MM.1S (cell line): ENCODE measurements at places on chromosomes 1 and 21.

- DNase-seq, result no peak
Measured at GRCh38 chr1:20212085-20212684, 25.9 kb upstream of the PLA2G2C start.

DNA sequence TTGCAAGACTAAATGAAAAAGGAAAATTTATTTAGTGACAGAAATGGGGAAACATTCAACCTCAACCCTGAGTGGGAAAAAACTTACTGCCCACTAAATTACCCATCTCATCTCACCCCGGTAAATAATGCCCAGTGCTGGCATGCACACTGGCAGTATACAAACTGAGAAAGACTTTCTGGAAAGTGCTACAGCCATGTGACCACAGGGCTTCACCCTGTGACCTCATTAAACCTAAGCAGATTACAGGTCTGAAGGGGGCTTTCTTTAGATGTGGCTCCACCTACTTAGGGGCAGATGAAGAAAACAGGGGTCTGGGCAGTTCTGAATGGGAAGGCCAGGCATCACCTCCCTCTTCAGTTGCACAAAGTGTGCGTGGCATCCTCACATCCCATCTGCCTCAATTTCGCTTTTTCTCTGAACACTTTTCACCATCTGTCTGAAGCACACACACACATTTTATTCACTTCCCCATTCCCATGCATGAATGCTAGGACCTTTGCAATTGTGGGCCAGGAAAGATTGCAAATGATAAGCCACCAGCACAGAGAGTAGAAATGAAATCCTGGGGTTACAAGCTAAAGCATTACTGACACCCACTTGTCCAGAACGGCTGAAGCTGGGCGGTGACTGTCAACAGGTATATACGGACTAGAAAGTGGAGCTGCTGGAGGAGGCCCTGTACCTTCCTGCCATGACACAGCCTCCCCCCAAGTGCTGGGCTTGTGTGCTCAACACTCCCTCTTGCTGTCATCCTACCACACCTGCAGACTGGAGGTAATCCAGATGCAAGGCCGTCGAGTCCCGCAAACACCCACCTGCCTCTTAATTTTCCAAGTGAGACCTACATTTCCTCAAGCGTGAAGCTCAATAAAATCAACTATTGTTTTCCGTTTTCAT lies 2.7 kb downstream of the NADK start:
- DNase-seq, result peak; percentile 21

DNA sequence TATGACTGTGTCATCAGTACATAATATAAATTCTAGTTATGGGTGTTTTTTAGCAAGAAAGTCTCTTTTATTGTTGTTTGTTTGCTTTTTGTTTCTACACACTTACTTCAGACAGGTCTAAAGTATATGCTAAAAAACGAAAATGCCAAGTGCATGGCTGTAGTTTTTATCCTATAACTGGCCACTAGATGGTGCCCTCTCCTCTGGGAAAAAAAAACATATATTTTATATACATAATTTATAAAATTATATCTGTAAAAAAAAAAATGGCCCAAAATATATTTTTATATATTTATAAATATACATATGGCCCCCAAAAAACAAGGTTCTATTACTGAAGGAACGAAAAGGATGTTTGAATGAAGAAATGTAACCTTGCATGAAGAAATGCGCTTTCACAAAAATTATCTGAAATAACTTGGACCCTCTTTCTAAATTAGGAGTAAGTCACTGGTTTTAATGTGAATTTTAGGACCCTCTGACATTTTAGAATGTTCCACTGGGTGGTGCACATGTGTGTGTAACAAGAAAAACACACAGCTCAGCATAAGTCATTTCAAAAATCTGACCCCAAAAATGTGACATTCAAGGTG lies 93.5 kb downstream of the TTLL7 start:
- peak; percentile 8 for DNase-seq

GRCh38 chr21:40770435-40771055 lies 76.4 kb downstream of the DSCAM start:
- DNase-seq, result peak; percentile 81

DNA sequence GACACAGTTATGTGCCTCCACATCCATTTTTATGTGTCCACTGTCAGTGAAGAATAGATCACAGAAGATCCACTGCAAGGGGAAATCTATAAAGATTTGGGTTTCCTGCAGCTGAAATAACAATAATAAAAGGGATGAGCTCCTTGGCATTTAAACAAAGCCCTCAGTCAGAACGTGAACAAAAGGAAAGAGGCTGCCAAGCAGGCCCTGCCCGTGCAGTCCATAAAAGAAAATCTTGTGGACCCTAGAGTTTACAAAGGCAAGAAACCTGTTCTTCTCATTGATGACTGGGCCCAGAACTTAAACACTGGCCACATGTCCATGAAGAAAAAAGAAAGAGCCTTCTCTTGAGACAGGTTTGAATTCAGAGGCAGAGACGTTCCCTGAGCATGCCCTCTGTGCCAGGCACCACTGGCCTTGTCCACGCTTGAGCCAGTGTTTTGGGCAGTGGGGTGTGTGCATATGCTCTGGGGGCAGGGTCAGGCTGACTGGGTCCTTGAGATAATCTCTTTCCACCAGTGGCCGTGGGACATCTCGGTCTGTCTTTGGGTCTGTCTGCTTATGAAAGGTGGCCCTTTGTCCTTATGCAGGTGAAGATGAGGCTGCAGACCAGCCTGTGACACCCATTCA lies 142.7 kb downstream of the HIVEP3 start:
- no peak for DNase-seq

DNA sequence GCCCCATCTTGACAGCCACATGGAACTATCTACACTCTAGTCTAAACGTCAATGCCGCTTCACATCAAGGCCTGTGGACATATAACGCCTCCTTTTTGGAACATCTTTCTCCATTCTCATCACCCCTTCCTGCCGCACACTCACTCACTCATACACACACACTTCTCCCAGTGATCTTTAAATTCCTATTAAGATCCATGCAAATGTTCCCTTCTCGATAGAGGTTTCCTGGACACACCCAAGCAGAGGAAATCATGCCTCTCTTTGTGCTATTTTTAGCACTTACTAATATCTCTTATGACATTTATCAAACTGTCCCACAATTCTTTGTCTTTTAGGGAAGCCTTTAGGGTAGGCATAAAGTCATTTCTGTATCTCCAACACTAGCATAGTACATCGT lies 28.2 kb upstream of the SLAMF9 start:
- DNase-seq, result no peak

DNA sequence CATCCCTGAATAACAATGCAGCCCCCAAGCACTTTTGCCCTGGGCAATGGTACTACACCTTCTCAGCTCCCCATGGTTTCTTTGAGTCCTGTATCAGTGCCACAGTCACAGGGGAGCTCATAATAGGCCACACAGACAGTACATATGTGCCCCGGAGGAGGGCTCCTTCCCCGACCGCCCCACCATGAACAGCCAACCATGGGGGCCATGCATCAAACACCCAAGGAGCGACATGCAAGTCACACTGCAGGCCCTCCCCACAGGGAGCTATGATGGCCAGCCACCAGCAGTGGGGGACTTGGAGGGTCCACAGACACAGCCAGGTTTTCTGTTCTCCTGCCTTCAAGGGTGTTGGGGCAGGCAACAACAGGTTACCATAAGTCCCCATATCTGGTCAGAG lies 13.1 kb upstream of the CLCA2 start:
- DNase-seq, result no peak

- DNase-seq, result no peak
Measured at GRCh38 chr1:210801501-210801900, 332.4 kb downstream of the KCNH1 start.

DNA sequence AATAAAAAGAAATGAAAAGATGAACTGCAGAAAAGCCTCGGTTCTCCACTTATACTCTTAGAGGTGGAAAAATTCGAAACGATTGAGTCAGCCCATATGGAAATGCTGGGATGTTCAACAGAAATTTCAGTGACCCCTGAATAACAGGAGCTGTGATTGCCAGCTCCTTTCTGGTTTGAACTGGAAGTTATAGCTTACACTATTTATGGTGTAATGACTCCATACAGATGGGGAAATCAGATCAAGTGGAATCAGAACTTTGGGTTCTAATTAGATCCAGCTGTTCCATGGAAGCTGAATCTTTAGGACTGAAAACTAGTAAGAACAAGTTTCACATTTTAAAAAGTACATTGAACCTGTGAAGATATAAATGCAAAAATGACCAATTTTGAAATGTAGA lies 569.3 kb upstream of the ZRANB2 start:
- DNase-seq, result no peak

- DNase-seq, result no peak
Measured at GRCh38 chr21:36499578-36500471, 19.9 kb upstream of the CLDN14 start.

- no peak for DNase-seq
Measured at GRCh38 chr1:83620016-83620415, 378.9 kb downstream of the TTLL7 start.

DNA sequence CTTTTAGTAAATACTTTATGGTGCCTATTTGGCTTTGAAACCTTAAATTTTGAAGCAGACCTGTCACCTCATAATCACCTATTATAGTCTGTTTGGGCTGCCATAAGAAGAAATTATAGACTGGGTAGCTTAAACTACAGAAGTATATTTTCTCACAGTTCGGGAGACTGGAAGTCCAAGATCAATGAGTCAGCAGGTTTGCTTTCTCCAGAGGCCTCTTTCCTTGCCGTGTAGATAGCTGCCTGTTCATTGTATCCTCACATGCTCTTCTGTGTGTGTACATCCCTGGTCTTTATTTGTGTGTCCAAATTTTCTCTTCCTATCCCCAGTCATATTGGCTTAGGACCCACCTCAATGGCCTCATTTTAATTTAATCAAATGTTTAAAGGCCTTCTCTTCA lies 518.2 kb downstream of the ADGRL2 start:
- no peak for DNase-seq

GRCh38 chr1:94895518-94895917 lies 31.4 kb downstream of the CNN3 start:
- DNase-seq, result no peak

DNA sequence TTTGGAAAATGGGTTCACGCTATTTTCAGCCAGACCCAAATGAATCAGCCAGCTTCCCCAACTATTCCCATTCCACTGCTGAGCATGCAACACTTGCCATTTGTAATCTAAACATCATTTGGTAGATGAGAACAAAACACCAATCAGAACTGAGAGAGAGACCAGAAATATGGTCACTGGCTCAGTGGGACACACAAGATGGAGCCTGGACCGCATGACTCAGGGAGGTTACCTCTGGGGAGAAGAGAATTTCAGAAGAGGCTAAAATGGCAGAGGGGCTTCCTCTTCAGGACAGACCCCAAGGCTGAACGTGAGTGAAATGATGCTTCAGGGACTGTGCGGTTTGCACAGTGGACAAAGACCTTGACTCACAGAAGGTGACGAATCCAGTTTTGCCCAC lies 126.6 kb downstream of the URB2 start:
- no peak for DNase-seq

- no peak for DNase-seq
Measured at GRCh38 chr1:107919953-107920352, 45.0 kb downstream of the VAV3 start.

GRCh38 chr1:206646504-206646903 lies 11.2 kb downstream of the DYRK3 start:
- no peak for DNase-seq

DNA sequence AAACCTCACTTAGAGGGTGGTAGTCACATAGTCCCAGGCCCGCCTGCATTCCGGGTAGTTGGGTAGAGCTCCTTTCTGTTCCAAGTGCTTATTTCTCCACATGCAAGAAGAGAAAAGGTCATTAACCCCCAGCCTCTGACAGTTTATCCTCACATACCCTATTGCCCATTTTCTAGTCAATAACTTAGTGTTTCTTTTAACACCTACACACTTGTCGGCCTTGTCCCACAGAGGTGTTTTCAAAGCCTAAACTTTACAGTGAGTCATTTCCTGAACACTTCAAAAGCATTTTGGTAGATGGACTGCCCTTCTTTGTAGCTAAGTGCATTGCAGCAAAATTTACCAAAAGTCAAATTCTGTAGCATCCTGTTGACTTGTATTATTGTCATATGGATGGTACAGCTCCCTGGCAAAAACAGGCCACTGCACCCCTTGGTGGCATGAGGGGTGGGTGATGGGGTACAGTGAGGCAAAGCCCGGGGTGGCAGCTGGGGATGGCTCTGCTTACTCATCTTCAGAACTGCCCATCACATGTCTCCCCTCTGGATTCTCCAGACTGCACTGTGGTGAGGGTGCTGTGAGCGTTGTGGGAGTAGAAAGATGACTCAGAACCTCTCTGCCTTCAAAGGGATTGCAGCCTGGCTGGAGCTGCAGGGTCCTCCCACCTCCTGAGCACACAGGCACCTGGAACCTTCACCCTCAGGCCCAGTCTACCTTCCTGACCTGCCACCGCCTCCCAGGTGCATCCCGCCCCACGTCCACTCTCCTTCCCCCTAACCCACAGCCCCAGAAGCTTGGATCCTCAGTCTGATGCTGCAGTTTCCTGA lies 45.8 kb upstream of the DMRTB1 start:
- no peak for DNase-seq

DNA sequence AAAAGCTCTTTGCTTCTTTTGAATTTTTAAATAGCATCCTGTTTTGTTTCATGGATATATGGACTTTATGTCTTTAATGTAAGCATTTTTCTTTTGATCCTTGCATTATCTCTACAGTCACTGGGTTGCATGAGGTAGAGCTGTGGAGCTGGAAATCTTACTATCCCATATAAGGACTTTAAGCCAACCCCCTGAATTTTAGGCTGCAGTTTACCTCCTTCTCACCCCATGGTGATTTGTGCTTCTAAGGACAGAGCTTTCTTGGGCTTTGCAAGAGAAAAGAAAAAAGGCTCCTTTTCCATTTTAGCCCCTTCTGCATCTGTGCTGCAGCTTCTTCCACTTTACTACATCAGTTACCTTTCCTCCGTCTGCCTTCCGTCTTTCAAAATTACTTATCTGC lies 373.8 kb downstream of the HHAT start:
- DNase-seq, result no peak

DNA sequence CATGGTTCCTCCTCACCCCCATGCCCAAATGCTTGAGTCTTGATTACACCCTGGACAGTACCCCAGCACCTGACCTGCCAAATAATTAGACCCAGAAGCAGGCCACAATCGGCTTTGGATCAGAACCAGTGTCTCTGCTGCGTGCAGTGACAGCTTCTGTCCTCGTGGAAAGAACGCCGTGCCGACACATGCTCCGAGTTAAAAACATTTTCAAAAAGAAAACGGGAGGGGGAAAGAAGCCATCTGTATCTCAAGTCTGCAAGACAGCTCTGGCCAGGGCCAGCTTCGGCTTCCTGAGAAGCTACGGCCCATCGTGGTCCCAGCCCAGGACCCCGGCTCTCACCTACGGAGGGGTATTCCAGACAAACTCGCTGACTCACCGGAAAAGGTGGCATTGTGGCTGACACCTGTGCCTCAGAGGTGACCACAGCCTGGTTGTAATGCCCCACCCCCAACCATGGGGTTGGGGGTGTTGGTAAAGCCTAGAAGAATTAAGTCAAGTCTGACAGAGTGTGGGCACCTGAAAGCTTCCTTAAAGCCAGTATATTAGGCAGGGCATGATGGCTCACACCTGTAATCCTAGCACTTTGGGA lies 25.8 kb downstream of the SSBP3 start:
- DNase-seq, result no peak

DNA sequence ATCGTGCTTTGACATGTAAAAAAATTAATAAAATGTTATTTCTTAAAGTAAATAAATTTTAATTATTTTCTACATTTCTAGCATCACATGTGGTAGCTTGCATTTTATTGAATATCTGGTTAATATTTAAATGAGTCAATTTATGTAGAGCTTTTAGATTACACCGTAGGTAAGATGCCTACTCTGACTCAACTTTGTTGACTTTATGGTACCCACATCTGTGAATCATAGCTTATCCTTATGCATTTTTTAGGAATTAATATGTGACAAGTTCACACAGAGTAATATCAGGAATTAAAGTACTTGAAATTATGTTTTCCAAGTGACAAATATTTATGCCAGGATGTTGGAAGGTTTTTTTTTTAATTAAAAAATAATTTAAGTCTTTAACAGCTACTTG lies 120.7 kb downstream of the LEPR start:
- DNase-seq, result no peak
